ENCODE measurements at places on chromosomes 7 and 10. TPM values are rescaled to one million over a fixed set of nuclear protein-coding genes. Genes with fewer than 3 reads are reported as not detected.

The ZNF853 gene
- 3.1 TPM for polyA plus RNA-seq

The HOXA1 gene
- not detected for polyA plus RNA-seq

The KIAA1549 gene
- 0.91 TPM for polyA plus RNA-seq

The MYH16 gene
- not detected for polyA plus RNA-seq

The ADRA2A gene
- polyA plus RNA-seq, result 0.19 TPM

The UPK3BL2 gene
- 1.2 TPM for polyA plus RNA-seq

The NOS3 gene
- 20.5 TPM for polyA plus RNA-seq

The SLC13A1 gene
- not detected for polyA plus RNA-seq

The SLC16A9 gene
- polyA plus RNA-seq, result 0.34 TPM

The KEL gene
- 0.19 TPM for polyA plus RNA-seq

The ADRB1 gene
- polyA plus RNA-seq, result 7.3 TPM

The NUDT13 gene
- 1.8 TPM for polyA plus RNA-seq

The HOXA7 gene
- not detected for polyA plus RNA-seq

The LRRTM3 gene
- polyA plus RNA-seq, result not detected

The NYAP1 gene
- 0.42 TPM for polyA plus RNA-seq

The PHF14 gene
- polyA plus RNA-seq, result 8.8 TPM

The TRIM73 gene
- 0.55 TPM for polyA plus RNA-seq

The PLXDC2 gene
- 3.4 TPM for polyA plus RNA-seq

The CACNB2 gene
- polyA plus RNA-seq, result 16.8 TPM

The TDRD1 gene
- polyA plus RNA-seq, result 0.27 TPM

The RINT1 gene
- 11.0 TPM for polyA plus RNA-seq

The FAM221A gene
- polyA plus RNA-seq, result 6.1 TPM

The HOXA4 gene
- 0.69 TPM for polyA plus RNA-seq

The SAMD8 gene
- 10.1 TPM for polyA plus RNA-seq

The NXPH1 gene
- not detected for polyA plus RNA-seq

The ARHGAP22 gene
- polyA plus RNA-seq, result 1.5 TPM

The TAS2R5 gene
- polyA plus RNA-seq, result not detected

The ABCB1 gene
- polyA plus RNA-seq, result 2.5 TPM

The LRRD1 gene
- not detected for polyA plus RNA-seq

The ACBD7 gene
- not detected for polyA plus RNA-seq

The PDZD7 gene
- 0.15 TPM for polyA plus RNA-seq

The ERLIN1 gene
- polyA plus RNA-seq, result 1.9 TPM

The GBX1 gene
- polyA plus RNA-seq, result not detected

The MSMB gene
- polyA plus RNA-seq, result not detected

The PNLIPRP3 gene
- polyA plus RNA-seq, result not detected

The ECHDC3 gene
- 115 TPM for polyA plus RNA-seq

The TNKS2 gene
- 4.0 TPM for polyA plus RNA-seq

The PRKRIP1 gene
- 15.1 TPM for polyA plus RNA-seq

The CTAGE15 gene
- polyA plus RNA-seq, result not detected

The BICC1 gene
- 2.1 TPM for polyA plus RNA-seq
